Right ventricle myocardium inferior (tissue), 1 donor: ENCODE measurements at places on chromosomes 6 and 20.

DNA sequence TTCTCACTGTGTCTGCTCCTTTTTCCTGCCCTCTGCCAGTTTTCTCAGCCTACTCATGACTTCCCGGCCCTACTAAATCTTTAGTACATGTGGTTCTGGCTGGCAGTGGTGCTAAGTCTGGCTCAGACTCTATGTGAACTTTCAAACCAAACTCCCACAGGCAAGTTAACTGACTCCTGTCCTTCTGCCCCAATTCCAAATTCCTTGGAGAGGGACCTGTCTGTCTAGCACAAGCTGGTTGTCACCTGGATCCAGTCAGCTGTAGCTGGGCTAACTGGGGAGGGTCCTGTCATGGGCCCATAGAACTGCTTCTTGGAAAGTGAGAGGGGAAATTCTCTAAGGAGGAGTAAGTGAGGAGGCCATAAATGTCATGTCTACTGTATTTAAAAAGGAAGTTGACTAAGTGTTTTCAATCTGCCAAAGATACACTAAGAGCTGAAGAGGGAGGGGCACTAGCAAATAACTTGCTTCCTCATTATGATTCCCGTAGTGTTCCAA lies 240.1 kb downstream of the KCNQ5 start:
- peak; percentile 60 for DNase-seq

GRCh38 chr6:5045416-5045815 lies 39.7 kb upstream of the PPP1R3G start:
- DNase-seq = no peak

GRCh38 chr6:2967936-2968335 lies 3.4 kb downstream of the SERPINB6 start:
- DNase-seq = no peak

DNA sequence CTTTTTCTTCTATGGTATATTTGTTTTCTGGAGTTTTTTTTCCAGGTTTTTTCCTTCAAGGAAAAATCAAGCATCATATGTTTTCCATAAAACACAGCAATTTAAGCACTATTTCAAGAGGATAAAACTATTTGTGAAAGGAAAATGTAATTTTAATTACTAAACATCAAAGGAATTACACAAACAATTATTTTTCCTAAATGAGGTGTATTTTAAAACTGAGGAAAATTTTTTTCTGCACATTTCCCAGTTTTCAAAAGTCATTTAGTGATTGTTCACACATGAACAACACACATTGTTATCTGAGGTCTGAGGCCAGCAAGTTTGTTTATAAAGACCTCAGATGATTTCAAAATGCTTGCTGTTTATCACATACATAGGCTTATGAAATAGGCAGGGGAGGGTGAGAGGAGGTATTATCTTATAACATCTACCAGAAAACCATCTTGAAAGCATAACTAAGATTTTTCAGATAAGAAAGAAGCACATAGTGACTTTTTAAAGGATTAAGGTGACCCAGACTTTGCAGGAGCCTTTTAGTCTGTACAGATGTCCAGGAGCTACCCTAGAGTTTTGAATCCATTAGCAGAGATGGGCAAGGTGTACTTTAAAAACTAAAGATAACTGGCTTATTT lies 381.6 kb downstream of the GJA1 start:
- no peak for DNase-seq

DNA sequence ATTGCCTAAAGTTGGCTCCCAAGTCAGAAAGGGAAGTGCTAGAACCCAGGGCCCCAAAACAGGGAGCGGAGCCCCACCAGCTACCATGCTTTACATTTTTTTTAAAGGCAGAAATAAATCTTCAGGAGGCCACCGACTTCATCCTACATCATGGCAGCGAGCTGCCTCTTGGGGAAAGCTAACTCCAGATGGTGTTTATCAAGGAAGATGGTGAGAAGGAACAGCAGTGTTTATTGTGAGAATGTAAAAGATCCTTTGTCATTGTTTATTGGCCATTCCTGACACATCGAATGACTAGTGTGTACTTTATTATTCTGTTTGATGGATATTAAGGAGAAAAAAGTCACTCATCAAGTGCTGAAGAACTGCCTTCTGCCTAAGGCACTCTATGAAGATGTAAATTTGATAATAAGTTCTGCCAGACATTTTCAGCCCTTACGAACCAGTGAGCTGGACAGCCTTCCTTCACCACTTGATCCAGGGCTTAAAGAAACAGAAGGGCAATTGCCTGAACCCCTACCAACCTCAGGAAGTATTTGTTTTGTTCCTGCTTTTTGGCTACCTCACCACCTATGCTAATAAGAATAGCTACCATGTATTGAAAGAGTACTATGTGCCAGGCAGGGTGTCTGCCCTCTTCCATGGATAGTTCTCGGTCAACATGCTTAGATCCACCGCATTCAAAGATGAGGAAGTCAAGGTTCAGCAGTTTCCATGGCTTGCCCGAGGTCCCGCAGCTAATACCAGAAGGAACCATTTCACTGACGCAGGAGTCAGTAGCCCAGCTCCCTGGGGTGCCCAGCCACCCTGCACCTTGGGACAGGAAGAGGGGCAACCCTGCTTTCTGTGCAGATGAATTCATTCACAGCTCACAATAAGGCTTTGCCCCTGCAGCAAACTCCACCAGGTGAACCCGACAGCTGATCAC lies 194.7 kb upstream of the RREB1 start:
- no peak for DNase-seq

- no peak for DNase-seq
Observed at GRCh38 chr6:165988302-165988756, 179.3 kb downstream of the TBXT start.

DNA sequence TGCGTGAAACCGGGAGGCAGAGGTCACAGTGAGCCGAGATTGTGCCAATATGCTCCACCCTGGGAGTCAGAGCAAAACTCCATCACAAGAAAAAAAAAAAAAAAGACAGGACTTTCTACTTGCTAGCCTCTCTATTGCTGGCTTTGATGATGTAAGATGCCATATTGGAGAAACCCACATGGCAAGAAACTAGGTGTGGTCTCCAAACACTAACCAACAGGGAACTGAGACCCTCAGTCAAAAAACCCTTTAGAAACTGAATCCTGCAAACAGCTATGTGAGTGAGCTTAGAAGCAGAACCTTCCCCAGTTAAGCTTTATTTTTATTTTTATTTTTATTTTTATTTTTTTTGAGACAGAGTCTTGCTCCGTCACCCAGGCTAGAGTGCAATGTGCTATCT lies 18.4 kb upstream of the ZBTB22 start:
- no peak for DNase-seq

DNA sequence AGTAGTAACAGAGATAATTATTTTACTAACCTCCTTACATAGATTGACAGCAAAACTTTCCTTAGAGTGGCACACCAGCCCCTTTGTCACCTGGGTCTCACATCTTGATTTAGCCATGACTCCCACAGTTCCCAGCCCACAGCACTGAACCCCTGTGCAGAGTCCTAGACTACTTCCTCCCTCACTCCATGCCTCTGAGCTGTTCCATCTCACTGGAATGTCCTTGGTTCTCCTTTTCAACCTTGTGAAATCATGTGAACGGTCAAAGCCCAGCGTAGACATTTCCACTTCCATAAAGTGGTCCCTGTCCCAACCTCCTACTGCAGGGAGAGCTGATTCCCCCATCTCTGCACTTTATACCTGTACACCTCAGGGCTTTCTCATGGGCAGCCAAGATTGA lies 19.7 kb downstream of the CGA start:
- no peak for DNase-seq

DNA sequence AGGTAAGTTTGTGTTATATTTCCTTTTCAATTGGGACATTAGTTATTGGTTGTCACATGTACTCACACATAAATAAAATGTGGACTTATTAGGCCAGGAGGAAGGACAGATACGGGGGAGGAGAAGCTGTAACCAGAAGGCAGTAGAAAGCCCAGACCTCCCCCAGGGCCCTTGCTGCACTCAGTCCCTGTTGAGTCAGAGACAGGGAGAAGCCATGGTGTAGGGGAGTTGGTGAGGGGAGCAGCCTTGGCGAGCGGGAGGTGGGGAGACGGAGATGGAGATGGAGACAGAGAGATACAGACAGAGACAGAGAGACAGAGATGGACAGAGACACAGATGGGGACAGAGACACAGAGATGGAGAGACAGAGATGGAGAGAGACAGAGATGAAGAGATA lies 263.2 kb downstream of the DLL1 start:
- no peak for DNase-seq

- no peak for DNase-seq
Observed at GRCh38 chr20:62999580-62999979, 7.2 kb downstream of the BHLHE23 start.

DNA sequence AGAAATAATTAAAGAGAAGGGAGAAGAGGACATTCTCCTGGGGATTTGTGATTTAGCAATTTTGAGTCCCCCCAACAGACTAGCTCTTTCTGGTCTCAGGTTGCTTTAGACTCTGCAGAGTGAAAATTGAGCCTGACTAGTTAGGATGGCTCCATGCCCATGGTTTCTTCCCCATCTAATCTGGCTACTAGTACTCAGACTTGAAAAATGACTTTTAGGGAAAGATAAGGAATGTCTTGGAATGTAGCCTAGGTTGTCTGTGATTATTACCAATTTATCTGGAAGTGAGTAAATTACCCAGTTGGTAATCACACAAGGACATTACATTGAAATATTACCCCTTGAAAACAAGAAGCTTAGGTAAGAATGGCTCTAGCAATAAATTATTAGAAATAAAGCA lies 4.2 kb downstream of the BEND6 start:
- DNase-seq = no peak

DNA sequence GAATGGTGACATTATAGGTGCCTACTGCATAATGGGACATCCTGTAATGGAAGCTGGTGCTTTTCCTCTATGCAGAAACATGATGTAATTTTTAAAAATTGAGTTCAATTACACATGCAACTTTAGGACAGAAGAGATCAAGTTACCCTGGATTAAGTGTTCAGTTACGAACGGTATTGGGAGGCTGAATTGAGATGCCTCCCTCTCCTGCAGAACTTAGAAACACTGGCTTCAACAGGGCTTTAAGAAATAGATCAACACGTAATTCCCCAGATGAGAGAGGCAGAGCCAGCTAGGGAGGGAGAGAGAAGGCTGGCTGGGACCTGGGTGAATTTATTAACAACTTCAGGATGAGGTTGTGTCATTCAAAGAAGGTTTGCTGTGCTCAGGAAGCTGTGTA lies 232.8 kb downstream of the CDH26 start:
- DNase-seq = no peak

- no peak for DNase-seq
Observed at GRCh38 chr6:111096246-111096645, 8.9 kb downstream of the SLC16A10 start.

DNA sequence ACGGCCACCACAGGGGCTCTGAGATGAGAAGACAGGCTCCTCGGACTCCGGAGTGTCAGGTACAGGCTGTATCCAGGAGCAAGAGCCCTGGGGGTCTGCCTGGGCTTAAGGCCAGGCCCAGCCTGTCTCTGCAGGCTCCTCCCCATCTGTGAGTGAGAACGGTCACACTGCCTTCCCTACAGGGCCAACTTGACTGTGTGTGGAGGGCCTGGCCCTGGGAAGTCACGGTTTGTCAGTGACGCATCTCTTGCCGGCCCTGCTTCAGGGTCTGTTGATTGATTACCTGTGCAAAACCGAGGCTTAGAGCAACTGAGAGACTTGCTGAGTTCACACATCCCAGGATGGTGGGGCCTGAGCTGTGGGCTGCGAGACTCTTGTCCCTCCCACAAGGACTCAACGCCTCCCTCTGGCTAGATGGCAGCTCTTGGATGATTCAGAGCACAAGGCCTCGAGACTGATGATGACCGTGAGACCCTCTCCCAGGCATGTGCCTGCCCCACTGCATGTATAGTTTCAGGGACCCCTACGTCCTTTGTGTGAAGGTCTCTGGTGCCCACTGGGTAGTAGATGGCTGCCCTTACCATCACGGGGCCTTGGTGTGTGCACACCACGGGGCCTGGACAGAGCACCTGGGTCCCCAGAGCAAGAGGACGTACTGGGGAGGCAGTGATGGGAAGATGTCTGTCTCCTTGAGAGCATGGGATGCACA lies 5.9 kb downstream of the RBM38 start:
- DNase-seq = peak; percentile 50

DNA sequence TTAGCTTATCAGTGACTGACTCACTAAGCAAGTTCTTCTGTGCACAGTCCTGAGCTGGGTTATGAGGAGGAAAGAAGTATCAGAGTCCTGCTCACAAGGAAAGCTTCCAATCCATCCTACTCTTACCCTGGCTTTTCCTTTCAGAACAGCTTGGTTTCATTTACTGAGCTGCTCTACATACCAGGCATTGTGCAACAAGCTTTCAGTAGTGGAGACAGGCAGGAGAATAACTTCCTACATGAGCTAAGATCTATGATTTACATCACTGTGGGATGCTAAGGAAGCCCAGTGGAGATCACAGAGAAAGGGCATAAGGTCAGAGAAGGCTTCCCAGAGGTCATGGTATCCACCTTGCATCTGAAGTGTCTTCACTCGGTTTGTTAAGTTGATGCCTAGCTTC lies 144.5 kb downstream of the MAP3K7 start:
- DNase-seq = no peak

DNA sequence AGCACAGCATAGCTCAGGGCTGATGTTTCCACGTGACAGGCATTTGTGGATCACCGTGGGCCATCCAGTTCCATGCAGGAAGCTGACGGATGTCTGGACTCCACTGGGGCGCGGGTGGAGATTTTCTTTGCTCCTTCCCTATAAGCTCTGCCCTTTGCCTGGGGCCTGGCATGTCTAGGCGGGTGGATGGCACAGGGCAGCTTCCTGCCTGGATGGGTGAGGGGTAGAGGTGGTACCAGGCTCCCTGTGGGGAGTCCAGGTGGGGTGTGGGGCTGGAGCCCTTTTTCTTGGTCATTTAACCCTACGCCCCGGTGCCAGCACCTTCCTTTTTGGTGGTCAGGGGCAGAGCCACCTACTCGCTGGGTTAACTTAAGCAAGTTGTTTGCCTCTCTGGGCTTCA lies 10.4 kb downstream of the FAM110A start:
- DNase-seq = no peak

DNA sequence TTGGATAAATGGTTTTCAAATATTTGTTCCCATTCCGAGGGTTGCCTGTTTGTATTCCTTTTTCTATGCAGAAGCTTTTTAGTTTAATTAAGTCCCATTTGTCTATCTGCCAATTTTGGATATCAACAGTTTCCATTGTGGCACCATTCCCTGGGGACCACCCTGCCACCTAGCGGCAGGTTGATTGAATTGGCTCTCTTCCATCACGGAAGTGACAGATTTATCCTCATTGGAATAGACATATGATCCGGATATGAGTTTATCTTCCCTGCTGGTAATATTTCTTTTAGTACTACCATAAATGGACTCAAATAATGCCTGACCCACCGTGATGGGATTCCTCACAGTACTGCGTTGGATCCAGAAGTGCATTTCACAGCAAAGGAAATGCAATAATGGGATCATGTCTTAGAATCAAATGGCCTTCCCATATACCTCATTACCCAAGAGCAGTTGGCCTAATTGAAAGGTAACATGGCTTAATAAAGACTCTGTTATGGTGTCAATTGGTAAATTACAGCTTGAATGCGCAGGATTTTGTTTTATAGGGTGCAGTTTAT lies 327.0 kb downstream of the BMP2 start:
- DNase-seq = no peak

GRCh38 chr20:51531141-51531710 lies 11.3 kb downstream of the NFATC2 start:
- no peak for DNase-seq

GRCh38 chr6:141464490-141464889 lies 668.2 kb upstream of the GJE1 start:
- DNase-seq = no peak
